Articular chondrocyte of knee joint (primary cell): ENCODE measurements at places on chromosomes 5 and 9. TPM values are rescaled to one million over a fixed set of nuclear protein-coding genes. Genes with fewer than 3 reads are reported as not detected.

The SCGB3A1 gene
- total RNA-seq: not detected in 2 replicates

The PNPLA7 gene
- total RNA-seq: 2.6 and 3.0 TPM in 2 replicates

The PDZD2 gene
- 0.13 and 0.76 TPM in 2 replicates for total RNA-seq

The IDNK gene
- 7.8 and 8.4 TPM in 2 replicates for total RNA-seq

The GMCL2 gene
- not detected in 2 replicates for total RNA-seq

The SCAMP1 gene
- total RNA-seq: 73.4 and 77.7 TPM in 2 replicates

The PCDHGA2 gene
- total RNA-seq: 4.7 and 4.9 TPM in 2 replicates

The GAS1 gene
- 46.4 and 61.7 TPM in 2 replicates for total RNA-seq

The PCDHB13 gene
- total RNA-seq: 2.7 and 4.0 TPM in 2 replicates

The PCDHA2 gene
- total RNA-seq: under 0.01 TPM in 1 of 2 replicates, not detected in the other

The GPR150 gene
- under 0.01 TPM in 1 of 2 replicates, not detected in the other for total RNA-seq

The SLC4A9 gene
- total RNA-seq: not detected in 2 replicates

The ENTPD2 gene
- total RNA-seq: not detected in 2 replicates

The PTGDS gene
- total RNA-seq: 0.65 and 5.1 TPM in 2 replicates

The CCDC180 gene
- total RNA-seq: 4.0 and 8.6 TPM in 2 replicates

The TMEM252 gene
- total RNA-seq: not detected in 2 replicates

The MTX3 gene
- total RNA-seq: 24.0 and 30.1 TPM in 2 replicates

The ACTL7B gene
- total RNA-seq: 0.22 TPM in 1 of 2 replicates, not detected in the other

The ANKH gene
- total RNA-seq: 74.4 and 105 TPM in 2 replicates

The FOXD4L3 gene
- total RNA-seq: not detected in 2 replicates

The PCDHGC4 gene
- 5.6 and 6.4 TPM in 2 replicates for total RNA-seq
